ENCODE measurements at places on chromosomes 4 and X.
A peak's percentile ranks its signal among the peaks of the same experiment; 100 is the strongest.

DNA sequence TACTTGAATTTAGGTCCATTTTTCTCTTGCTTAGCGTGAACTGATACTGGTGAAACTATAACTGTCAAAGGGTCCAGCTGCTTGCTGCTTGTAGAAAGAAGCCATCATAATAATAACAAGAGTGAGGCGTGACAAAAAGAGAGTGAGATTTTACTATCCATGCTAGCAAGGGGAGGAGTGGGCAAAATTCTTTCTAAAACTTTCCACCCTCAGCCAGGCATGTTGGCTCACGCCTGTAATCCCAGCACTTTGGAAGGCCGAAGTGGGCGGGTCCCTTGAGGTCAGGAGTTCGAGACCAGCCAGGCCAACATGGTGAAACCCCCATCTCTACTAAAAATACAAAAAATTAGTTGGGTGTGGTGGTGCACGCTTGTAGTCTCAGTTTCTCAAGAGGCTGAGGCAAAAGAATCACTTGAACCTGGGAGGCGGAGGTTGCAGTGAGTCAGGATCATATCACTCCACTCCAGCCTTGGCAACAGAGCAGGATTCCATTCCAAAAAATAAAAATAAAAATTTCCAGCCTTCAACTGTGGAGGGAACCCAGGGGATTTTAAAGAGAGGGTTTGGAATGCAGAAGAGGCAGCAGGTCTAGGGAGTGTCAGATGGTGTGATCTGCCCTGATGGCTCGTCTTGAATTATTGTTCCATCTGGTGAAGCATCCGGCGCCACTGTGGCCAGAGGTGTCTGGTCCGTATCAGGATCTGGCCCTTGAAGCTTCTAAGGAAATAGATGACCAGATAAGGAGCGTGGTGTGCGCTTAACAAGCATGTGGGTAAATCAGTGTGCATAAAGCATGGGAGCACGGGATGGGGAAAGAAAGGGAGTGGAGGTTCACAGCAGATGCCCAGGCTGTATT is 51.8 kb downstream of the LRP2BP start:
- no peak for DNase-seq

DNA sequence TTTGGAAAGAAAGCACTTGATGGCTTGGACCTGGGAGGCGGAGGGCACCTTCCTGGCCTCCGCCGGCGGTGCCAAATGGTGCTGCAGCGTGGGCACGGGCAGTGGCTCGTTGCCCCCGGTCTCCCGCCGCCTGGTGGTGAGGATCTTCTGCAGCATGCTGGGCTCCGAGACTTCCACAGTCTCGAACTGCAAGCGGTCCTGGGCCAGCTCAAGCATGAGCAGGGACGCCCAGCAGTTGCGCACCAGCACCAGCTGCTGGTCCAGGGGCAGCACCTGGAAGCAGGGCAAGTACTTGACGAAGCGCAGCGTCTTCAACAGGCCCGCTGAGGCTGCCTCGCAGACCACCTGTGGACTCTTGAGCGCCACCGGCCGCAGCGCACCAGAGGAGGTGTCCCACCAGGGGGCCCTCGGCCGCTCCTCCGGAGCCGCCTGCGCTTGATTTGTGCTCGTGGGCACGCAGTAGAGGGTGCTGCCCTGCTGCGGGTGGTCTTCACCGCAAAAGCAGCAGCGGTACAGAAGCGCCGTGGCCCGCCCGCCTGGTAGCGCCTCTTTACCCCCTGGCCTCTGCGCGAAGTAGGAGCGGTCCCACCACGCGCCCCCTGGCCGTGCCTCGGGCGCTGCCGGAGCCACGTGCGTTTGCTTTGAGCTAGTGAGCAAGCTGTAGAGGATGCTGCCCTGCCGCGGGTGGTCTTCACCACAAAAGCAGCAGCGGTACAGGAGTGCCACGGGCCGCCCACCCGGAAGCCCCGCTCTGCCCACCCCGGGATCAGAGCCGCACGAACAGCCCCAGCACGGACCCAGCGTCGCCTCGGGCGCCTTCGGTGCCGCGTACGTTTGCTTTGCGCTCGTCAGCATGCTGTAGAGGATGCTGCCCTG is 689 bp downstream of the NR0B1 start:
- peak; percentile 52 for DNase-seq

GRCh38 chr4:4574792-4575191 is 32.9 kb upstream of the STX18 start:
- DNase-seq = no peak

DNA sequence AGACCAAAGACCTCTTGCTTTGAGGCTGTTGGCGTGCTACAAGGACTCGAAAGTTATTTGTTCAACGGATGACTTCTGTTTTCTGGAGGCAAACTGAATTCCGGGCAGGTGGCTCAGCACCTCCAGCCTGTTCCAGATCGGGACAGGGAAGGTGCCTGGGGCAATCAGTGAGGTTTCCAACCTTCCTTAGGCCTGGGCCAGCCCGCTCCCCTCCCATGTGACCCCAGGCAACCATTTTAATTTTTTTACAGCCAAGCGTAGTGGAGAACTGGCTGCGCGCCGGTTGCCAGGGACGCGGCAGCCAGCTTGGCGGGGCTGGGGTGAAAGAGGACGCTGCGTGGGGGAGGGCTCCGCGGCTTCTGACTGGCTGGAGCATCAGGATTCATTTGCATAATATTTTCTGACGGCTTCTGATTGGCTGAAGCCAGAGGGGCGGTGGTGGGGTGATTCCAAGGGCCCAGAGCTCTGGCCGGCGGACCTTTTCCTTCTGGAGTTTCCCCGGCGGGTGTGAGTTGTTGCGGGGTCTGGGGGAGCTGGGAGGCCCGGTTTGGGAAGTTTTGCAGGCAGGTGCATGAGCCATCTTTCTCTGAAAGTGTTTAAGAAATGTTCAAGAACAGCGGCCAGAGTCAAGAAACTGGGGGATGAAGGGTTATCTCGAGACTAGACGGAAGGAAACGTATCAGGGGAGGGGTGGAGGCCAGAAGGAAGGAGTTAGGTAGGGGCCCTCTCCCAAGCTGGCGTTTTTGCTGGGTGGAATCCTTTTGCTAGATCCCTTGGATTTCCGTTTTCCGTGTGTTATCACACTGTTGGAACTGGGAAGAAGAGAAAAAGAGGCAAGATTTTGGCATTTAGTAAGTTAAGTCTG is at the start of gene MID1IP1:
Gene MID1IP1 (plus strand): TSS at position 479 of the 865 bp plus-strand sequence. CDS start 3,488 bp downstream, outside the sequence.
- DNase-seq = peak; percentile 94

- DNase-seq = no peak
These were observed 19.3 kb upstream of the SFRP2 start for GRCh38 chr4:153808175-153808574.

- DNase-seq = peak; percentile 15
These were observed 1.4 kb downstream of the CNKSR2 start for GRCh38 chrX:21375708-21376009.

GRCh38 chr4:179196511-179196910 is 1754.3 kb upstream of the AGA start:
- no peak for DNase-seq

GRCh38 chr4:109803924-109804571 is 2.2 kb upstream of the CFI start:
- peak; percentile 12 for DNase-seq

- DNase-seq = no peak
These were observed 9.3 kb downstream of the ZNF81 start for GRCh38 chrX:47846040-47846439.

GRCh38 chr4:5188130-5188529 is 136.8 kb downstream of the STK32B start:
- no peak for DNase-seq

GRCh38 chrX:43785930-43786591 is 96.2 kb downstream of the MAOB start:
- no peak for DNase-seq

- DNase-seq = no peak
These were observed 29.6 kb upstream of the BBS12 start for GRCh38 chr4:122702939-122703338.

GRCh38 chrX:39731735-39732134 is 366.0 kb downstream of the BCOR start:
- DNase-seq = no peak

DNA sequence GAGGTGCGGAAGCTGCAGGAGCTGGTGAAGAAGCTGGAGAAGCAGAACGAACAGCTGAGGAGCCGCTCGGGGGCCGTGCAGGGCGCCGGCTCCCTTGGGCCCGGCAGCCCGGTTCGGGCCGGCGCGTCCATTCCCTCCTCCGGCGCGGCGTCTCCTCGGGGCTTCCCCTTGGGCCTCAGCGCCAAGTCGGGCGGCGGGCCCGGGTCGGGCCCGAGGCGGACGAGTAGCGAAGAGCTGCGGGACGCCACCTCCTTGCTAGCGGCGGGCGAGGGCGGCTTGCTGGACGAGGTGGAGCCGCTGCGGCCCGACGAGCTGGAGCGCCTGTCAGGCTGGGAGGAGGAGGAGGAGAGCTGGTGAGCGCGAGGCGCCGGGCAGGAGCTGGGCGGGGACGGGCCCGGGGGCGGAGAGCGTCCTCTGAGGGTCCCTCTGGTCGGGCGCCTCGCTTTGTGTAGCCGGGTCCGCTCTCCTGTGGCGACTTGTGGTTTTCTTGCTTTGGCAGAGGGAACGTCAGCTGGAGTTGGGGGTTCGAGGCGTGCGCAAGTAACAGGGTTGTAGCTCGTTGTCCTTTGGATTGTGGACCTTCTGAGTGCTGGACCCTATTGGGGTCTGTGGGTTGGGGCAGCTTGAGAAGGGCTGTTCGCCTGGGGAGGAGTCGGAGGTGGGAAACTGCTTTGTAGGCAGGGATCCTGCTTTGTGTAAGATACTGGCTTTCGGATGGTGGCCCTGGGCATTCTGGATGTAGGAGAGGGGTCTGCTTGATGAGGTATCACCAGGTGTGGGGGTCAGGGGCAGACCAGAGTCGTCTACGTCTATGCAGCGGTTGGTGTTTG is 662 bp downstream of the SLAIN2 start:
- peak; percentile 22 for DNase-seq

GRCh38 chrX:15598026-15598425 is 2.7 kb downstream of the ACE2 start:
- no peak for DNase-seq

GRCh38 chr4:127881563-127881864 is 821 bp downstream of the PLK4 start:
- DNase-seq = no peak

GRCh38 chr4:83107631-83108030 is 6.9 kb downstream of the PLAC8 start:
- DNase-seq = no peak

- DNase-seq = no peak
These were observed 782 bp downstream of the PITX2 start for GRCh38 chr4:110621839-110622751.

DNA sequence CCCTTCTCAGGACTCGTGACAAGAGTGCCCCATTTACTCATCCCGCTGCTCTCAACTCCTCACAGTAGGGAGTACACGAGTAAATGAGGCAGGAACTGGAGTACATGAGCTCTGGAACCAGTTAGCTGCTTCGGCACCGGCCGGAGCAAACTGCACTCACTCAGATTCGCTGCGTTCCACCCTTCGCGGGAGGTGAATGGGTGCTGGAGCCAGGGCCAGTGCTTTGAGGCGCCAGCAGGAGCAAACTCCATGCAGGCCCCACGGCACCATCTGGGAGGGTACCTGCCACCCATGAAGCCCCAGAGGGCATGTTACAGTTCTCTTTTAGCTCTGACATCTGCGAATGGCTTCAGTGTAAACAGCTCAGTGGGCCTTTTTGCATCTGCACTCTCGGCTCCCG is 315.5 kb upstream of the GK2 start:
- no peak for DNase-seq

GRCh38 chr4:70936200-70936787 is 34.1 kb downstream of the MOB1B start:
- DNase-seq = no peak

DNA sequence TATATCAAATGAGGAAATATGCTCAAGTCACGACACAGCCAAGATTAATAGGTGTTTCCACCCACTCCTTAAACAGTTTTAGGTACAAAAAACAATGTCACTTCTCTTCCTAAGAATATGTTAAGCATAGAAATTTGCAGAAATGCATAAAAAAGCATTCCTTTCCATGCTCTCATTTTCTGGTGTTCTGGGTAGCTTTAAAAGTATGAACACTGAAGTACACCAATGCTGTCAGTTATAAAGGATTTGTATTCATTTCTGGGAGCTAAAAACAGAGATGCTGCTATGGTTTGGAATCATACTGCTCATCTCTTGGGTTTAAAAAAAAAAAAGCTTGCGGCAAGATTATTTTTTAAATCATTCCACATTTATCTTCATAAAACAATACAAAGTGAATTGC is 20.8 kb downstream of the SH3RF1 start:
- no peak for DNase-seq

GRCh38 chr4:151110236-151110635 is 10.8 kb downstream of the RPS3A start:
- DNase-seq = no peak

- DNase-seq = no peak
These were observed 7.7 kb downstream of the FAM3A start for GRCh38 chrX:154508384-154508745.

DNA sequence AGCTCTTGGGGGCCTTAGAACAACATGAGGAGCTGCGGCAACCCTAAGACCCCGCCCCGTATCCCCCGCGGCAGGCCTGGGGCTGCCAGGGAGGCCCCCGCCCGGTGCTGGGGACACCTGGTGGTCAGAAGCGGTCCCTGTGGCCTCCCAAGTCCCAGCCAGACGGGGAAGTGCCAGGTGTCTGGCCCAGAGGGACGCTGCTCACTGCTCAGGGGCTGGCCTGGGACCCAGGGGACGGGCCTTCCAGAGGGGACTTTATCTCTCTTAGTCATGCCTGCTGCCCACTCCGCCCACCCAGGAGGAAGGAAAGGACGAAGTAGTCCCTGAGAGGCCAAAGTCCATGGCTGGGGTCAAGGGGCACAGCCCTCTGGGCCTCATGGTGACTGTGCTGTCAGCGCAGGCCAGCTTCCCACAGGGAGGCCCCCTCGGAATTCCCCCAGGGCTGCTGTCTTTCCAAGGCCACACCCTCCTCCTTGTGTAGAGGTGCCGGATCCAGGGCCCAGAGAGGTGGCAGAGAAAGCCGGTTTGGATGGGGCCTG is 31.0 kb upstream of the HTRA3 start:
- DNase-seq = no peak

DNA sequence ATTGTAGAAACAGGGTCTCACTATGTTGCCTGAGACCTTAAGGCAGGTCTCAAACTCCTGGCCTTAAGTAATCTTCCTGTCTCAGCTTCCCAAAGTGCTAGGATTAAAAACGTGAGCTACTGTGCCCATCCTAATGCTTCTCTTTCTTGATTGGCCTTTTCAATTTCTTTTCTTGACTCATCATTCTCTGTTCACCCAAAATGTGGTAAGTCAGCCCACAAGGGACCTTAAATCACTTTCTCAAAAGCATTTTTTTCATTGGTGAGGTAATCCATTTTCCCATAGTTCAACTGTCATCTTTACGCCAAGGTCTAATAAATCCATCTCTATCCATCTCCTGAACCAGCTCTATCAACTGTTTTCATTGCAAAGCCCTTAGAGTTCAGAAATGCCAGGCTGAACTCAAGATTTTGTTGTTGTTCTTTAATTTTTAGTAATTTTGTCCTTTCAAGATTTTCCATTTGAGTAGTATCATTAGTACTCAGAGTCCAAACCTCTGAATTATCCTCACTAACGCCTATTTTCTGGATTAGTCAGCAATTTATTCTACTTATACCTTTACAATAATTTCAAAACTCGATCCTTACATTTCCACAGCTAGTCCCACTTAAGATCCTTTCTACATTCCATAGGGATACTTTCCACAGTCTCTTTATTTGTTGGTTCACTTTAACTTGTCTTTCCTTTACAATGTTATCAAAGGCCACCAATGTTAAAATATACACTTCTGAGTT is 528.6 kb downstream of the IL15 start:
- DNase-seq = no peak
